ENCODE measurements at places on chromosomes 13 and 19. TPM values are rescaled to one million over a fixed set of nuclear protein-coding genes. Genes with fewer than 3 reads are reported as not detected.

PGLYRP2 gene
- not detected for total RNA-seq

IGFLR1 gene
- 4.5 TPM for total RNA-seq

VAV1 gene
- 6.5 TPM for total RNA-seq

ZNF177 gene
- total RNA-seq, result 7.1 TPM

F10 gene
- 16.6 TPM for total RNA-seq

CD70 gene
- 0.29 TPM for total RNA-seq

MIA gene
- 3.8 TPM for total RNA-seq

CD33 gene
- total RNA-seq, result 3.9 TPM

RNF113B gene
- total RNA-seq, result not detected

IZUMO1 gene
- total RNA-seq, result 0.12 TPM

CD177 gene
- 29.0 TPM for total RNA-seq

UQCR11 gene
- total RNA-seq, result 49.7 TPM

CASP14 gene
- 0.12 TPM for total RNA-seq

All from metanephros (tissue), 2 donors.